Right cardiac atrium (tissue), 5 donors: ENCODE measurements at places on chromosomes 1 and 21. TPM values are rescaled to one million over a fixed set of nuclear protein-coding genes. Genes with fewer than 3 reads are reported as not detected.
A peak's percentile ranks its signal among the peaks of the same experiment; 100 is the strongest.

DNA sequence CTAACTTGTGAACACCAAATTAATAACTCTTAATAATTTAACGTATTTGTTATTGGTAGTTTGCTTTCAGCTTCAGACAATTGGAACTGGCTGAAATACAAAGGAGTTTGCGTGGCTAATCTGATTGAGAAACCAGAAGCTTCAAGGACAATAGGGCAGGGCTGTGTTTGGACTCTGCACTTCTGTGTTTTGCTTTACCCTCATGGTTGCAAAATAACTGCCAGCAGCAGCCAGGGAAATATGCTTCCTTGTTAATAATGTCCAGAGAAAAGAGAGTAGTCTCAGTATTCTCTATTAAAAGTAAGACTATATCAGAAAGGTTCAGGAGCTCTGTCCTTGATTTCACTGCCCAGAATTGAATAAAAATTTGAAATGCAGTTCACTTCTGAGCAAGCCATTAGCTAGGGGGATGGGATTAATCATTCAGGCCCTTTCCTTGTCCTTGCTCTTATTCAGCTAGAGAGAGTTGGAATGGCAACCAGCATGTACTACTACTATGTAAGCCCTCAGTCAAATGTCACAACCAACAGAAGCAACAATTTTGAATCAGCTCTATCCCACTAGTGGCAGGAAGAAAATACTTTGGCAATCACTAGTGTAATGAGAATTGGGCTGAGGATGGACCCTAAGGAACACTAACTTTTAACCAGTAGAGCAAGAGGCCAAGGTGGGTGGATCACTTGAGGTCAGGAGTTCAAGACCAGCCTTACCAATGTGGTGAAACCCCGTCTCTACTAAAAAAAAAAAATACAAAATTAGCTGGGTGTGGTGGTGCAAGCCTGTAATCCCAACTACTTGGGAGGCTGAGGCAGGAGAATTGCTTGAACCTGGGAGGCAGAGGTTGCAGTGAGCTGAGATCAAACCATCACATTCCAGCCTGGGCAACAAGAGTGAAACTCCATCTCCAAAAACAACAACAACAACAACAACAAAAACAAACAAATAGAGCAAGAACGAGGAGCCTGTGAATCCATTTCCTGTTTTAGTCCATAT, 76.8 kb downstream of the POU2F1 start:
- peak; percentile 36 for DNase-seq

GRCh38 chr1:19344372-19344810, 32.3 kb downstream of the SLC66A1 start:
- DNase-seq = peak; percentile 86

GRCh38 chr1:113946678-113947387, 17.7 kb downstream of the HIPK1 start:
- no peak for DNase-seq

DNA sequence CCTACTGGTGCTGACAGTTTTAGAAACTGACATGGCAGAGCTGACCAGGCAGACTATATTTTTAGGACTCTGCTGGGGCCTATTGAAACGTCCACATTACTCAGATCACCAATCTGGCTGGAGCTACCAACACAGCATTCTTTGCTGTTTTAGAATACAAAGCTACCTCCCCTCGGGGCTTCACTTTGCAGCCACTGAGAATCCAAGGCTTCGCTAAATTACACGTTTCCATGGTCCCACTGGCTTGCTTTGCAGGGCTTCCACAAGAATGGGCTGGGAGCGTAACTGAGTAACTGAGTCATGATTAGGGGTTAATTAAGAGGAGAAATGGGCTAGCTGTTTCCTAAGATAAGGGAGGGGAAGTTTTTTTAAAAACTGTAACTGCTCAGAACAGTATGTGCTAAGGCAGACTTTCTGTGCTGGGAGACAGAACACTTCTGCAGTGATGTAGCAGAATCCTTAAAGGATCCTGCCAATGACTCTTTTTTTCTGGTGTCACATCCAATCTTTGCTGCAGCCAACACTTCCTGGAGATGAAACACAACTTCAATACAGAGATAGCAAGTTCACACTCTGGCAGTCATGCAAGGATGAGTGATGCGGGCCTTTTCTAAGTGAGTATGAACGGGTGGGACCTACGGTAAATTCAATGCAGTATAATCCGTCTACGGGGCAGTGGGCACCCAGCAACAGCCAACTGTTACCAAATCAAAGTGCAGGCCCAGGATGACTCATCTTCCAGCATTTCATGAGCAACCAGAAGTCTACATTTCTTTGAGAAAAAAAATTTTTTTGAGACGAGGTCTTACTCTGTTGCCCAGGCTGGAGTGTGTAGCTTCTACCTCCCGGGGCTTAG, 21.5 kb downstream of the NDUFS5 start:
- peak; percentile 60 for DNase-seq

- no peak for DNase-seq
These were observed 80.7 kb upstream of the CD34 start for GRCh38 chr1:207991583-207992026.

GRCh38 chr1:44237721-44238457, 24.6 kb downstream of the DMAP1 start:
- DNase-seq = no peak

DNA sequence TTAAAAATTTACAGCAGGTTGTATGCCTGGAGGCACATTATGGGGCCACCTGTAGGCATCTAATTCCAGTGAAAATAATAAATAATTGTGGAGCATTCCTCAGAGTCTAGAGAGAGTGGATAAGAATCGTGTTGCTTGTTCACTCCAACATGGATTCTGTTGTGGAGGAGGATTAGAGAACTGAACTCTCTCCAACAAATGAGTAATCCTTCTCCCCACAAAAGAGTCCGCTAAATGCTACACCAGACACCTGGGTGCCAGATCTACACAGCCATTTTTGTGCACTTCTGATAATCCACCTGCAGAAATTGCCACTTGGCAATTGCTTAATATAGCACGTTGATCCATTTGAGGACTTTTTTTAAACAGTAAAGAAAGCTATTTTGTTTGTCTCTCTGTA, 113.7 kb upstream of the DPYD start:
- no peak for DNase-seq

Gene CPT2
- polyA plus RNA-seq = 19.3 TPM

Gene FMO2
- 41.0 TPM for polyA plus RNA-seq
